CD4-positive, alpha-beta T cell treated with Interleukin-15 for 1 hour (primary cell): ENCODE measurements at places on chromosomes 7 and 10.

- DNase-seq = no peak
Observed at GRCh38 chr7:64914557-64914956, 11.5 kb downstream of the ZNF273 start.

GRCh38 chr7:150923196-150923595, 54.9 kb downstream of the KCNH2 start:
- DNase-seq = no peak

GRCh38 chr10:47366181-47366631, 17.9 kb downstream of the ZNF488 start:
- no peak for DNase-seq

DNA sequence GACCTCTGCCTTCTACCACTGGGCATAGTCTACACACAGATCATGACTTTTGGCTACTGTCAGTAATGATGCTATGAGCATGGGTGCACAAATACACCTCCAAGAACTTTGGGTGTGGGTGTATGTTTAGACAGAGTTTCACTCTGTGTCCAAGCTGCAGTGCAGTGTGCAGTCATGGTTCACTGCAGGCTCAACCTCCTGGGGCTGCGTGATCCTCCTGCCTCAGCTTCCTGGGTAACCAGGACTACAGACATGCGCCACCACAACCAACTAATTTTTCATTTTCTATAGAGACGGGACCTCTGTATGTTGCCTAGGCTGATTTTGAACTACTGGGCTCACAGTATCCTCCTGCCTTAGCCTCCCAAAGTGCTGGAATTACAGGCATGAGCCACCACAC, 194.4 kb downstream of the NSUN6 start:
- DNase-seq = no peak

GRCh38 chr10:12533151-12533550, 183.8 kb downstream of the CAMK1D start:
- no peak for DNase-seq

DNA sequence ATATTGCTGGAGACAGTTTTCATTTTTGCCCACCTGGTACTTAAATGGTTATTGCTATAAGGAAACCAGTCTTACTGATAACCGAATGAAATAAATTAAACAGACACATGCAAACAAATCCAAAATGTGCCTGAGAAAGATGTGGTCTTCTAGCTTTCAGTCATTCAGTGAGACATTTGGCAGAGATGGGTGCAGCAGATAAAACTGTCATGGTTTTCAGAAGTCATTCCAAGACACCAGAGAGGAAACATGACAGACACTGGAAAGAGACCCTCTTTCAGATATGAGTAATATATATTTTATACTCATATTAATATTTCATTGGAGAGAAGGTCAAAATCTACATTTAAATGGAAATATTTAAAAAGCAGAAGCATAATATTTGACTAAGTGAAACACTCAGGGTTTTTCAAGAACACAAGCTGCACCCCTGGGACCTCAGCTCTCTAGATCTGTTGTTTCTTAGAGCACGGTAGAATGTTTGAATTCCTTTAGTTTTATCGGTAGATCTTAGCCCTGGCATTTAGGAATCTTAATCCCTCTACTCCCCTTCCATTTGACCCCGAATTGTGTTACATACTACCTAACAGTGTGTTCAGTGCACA, 246.1 kb downstream of the AUTS2 start:
- DNase-seq = no peak

DNA sequence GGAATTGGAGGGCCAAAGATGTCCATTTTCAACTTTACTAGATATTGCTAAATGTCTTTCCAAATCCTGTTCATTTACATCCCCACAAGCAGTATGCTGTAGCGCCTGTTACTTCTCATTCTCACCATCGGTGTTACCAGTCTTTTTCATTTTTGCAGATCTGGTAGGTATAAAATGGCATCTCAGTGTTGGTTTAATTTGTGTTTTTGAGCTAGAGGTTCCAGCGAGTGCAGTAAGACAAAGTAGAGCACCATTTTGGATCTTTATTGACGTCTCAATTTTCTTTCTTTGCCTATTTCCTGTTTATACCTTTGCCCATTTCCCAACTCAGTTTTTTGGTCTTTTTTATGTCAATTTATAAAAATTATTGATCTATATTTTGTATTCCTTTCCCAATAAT, 55.6 kb downstream of the NRF1 start:
- DNase-seq = no peak

DNA sequence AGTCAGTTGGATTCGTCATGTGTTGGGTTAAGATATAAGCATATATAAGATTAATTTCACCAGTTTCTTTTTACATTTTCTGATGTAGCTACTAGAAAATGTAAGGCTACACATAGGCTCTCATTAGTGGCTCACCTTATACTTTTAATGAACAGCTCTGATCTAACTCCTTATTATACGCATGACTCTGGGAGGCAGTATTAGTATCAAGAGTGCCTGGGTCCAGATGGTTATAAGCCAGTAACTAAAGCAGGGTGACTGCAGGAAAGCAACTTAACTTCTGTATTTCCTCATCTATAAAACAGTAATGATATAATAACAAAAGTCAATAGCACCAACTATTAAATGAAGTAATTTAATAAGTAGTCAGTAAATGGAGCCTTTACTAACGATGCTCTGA, 1.4 kb upstream of the ELMO1 start:
- DNase-seq = no peak
